ENCODE measurements at places on chromosomes 16 and 17.
A peak's percentile ranks its signal among the peaks of the same experiment; 100 is the strongest.

DNA sequence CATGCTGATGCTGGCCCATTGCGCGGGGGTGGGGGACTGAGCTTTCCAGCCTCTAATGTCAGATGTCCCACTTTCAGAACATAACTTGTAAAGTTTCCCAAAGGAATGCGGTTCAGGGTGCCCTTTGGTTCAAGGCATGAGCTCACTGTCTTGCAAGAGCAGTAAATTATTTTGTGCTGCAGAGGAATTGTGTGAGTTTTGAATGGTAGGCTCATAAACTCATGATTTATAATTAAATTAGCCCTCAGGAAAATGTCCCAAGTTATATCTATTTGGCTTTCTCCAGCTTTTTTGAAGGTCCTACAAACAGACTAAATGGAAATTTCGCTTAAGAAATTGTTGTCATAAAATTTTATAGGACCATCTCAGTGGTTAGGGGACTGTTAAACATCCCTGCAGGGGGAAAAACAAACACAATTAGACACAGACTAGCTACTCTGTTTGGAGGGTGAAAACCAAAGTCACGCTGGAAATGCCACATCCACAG, 321.8 kb downstream of the HS3ST3B1 start:
- DNase-seq, result no peak

GRCh38 chr16:11064851-11065250, 120.5 kb downstream of the CLEC16A start:
- no peak for DNase-seq

DNA sequence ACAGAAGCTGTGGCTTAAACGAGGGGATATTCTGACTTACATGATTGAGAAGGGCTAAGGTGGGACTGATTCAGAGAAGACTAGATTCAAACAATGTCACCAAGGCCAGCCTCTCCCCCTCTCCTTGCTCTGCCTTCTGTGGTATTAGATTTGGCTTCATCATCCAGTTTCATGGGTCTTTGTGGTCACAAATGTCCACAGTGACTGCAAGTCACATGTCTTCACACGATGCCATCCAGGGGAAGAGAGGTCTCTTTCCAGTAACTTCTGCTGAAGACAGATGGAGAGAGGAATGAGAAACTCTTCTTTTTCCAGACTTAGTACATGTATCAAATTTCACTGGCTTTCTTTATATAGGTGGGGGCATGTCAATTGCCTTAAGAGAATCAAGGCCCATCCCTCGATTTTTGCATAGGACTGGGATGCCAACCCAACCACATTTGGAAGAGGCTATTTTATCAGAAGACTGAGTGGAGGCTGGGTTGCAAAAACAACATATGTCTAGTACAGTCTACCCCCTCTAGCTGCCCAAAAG, 57.3 kb upstream of the HNF1B start:
- DNase-seq, result no peak

GRCh38 chr16:88534638-88535190, 35.5 kb upstream of the ZC3H18 start:
- peak; percentile 56 for DNase-seq

DNA sequence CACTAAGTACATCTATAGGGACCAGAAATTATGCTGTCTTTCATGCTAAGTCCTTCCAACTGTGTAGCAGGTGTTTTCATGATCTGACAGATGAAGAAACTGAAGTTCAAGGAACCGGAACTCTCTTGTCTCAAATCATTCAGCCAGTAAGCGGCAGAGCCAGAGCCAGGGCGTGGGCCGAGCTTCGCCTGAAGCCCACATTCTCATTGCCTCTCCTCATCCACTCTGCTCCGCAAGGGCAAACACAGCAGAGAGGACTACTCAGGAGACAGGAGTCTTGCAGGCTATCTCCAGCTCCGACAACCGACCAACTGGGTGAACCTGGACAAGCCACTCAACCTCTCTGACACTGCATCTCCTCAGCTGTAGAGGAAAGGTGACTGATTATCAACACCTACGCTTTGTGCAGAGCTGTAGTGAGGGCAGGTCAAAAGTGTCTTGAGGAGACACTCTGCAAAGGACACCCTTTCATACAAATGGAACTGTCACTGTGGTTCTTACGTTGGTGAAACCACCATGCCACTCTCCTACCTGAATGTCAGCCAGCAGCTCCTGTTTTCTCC, 72.9 kb downstream of the CYTH1 start:
- no peak for DNase-seq

GRCh38 chr17:83125515-83126274, 46.3 kb downstream of the METRNL start:
- DNase-seq, result peak; percentile 34

- DNase-seq, result no peak
Measured at GRCh38 chr17:41650794-41651624, 26.6 kb upstream of the KRT17 start.

- DNase-seq, result no peak
Measured at GRCh38 chr17:46889519-46889918, 33.4 kb upstream of the GOSR2 start.

- DNase-seq, result no peak
Measured at GRCh38 chr16:88910284-88911135, 44.0 kb upstream of the PABPN1L start.

- no peak for DNase-seq
Measured at GRCh38 chr16:65118871-65119270, 3.0 kb downstream of the CDH11 start.

- no peak for DNase-seq
Measured at GRCh38 chr16:54620197-54620596, 310.5 kb upstream of the IRX5 start.

GRCh38 chr16:24822974-24823373, 22.8 kb upstream of the SLC5A11 start:
- DNase-seq, result no peak

- DNase-seq, result peak; percentile 94
Measured at GRCh38 chr17:78356101-78356713, 3.7 kb downstream of the SOCS3 start.

DNA sequence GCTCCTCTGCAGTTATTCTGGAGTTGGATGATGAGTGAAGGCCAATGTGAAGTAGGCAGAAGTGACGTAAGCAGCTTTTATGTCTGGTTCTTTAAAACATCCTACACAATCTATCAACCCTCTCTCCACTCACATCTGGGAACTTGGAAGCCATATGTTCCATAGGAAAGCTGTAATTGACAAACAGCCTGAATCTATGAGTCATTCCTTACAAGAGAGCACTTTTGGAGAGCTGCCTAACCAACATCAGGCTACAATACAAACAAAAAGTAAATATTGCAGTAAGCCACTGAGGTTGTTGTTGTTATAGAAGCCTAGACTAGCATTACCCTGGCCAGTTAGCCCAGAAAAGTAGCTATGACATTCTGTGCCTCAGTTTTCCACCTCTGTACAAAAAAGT, 5.9 kb downstream of the CCL7 start:
- no peak for DNase-seq

GRCh38 chr17:34692920-34693319, 113.5 kb downstream of the TMEM132E start:
- no peak for DNase-seq
